ENCODE measurements at places on chromosomes 3 and 15. TPM values are rescaled to one million over a fixed set of nuclear protein-coding genes. Genes with fewer than 3 reads are reported as not detected.

Gene CCR8
- total RNA-seq: 2.2 TPM

Gene TKT
- 511 TPM for total RNA-seq

Gene PLA2G4B
- 4.2 TPM for total RNA-seq

Gene LPP
- total RNA-seq: 32.5 TPM

Gene FETUB
- total RNA-seq: not detected

Gene NRROS
- 43.4 TPM for total RNA-seq

Gene GPR15
- total RNA-seq: 40.1 TPM

Gene MAP6D1
- 3.8 TPM for total RNA-seq

Gene SMCO1
- total RNA-seq: not detected

Gene TNFAIP8L3
- total RNA-seq: 0.31 TPM

Gene NPHP3
- total RNA-seq: 27.3 TPM

Gene CD276
- total RNA-seq: 0.21 TPM

Gene LIPC
- 0.73 TPM for total RNA-seq

Gene MYZAP
- 5.1 TPM for total RNA-seq

Gene SCAANT1
- total RNA-seq: not detected

Gene LRIG1
- total RNA-seq: 21.4 TPM

Data from mononuclear cell (primary cell).